GM10248 (cell line): ENCODE measurements at places on chromosomes 11 and 22.

- no peak for DNase-seq
Observed at GRCh38 chr11:110679323-110679975, 32.8 kb downstream of the ARHGAP20 start.

DNA sequence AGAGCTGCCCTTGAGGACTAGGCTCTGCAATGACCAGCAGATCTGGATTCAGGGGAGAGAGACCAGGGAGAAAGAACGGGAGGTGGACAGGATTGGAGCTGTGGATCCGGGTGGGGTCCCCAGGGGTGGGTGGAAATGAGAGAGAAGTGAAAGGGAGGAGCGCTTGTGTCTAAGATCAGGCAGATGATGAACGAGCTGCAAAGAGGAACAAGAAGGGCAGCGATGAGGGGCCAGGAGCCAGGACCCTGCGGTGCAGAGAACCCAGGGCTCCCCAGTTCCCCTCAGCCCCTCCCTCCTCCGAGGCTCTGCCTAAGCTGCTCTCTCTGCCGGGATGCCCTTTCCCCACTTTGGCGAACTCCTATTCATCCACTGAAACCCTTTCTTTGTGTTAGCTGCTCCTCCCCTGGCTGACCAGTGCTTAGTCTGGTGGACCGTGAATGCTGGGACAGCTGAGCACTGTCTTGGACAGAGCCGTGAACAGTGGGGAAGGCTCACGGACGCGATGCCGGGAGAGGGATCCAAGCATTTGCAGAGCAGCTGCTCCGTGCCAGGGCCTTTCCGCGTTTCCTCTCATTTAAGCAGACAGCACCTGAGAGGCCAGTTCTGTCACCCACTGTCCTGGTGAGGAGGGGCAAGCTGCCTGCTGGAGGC is 35.9 kb downstream of the SHISAL1 start:
- DNase-seq, result no peak

DNA sequence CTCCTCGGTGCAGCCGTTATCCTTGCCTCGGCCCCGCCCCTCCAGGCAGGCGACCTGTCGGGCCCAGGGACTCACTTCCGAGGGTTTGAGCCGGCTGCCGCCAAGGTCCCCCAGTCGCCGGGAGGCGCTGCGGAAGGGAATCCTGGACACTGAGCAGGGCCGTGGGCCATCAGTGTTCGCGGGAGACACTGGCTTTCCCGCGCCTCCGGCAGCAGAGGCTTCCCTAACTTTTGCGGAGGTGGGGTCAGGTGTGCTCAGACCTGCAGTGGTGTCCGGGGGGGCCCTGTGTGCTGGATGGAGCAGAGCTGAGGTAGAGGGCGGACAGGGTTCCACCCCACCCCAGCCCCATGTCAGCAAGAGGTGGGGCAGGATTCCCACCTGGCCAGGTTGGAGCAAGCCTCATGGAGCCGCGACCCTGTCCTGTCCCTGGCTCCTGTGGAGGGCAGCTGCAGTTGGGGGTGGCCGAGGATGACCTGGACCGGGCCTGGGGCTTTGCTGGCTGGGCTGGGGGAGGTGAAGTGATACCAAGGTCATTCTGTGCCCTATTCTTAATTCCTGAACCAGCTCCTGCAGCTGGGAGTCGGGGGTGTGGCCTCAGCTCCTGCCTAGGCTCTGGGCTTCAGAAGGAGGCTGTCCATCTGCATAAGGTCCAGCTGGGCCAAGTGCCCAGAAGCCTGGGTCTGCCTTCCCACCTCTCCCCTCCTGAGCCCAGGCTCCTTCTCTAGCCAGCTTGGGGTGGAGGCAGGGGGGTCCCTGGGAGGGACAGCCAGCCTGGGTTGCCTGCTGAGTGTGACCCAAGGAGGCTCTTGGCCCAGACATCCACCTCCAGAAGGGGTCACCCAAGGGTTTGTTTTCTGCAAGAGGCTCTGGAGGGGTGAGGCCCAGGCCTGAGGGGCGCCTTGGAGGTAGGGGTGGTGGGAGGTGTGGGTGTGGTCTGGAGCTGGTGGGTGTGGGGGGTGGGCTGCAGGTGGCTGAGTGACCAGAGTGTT is 8.4 kb downstream of the TSPAN4 start:
- no peak for DNase-seq

DNA sequence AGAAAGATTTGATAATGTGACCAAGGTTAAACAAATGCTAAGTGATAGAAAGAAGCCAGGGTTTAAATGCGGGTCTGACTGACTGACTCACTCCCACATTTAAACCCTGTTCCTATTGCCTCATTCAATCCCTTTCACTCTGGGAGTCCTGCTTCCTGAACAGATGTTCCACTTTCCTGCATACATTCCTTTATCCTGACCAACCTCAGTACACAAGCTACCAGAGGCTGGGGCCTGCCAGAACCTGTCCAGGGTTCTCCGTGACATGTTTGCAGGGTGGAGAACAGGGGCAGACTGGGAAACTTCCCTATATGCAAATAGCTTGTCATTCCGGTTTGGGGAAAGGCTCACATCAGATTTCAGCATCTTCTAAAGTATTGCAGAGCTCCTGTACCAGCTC is 3.0 kb upstream of the ANKK1 start:
- DNase-seq, result no peak

- no peak for DNase-seq
Observed at GRCh38 chr11:60912851-60913528, 968 bp upstream of the TMEM109 start.

GRCh38 chr11:129967996-129968395 is 34.6 kb downstream of the PRDM10 start:
- DNase-seq, result no peak

DNA sequence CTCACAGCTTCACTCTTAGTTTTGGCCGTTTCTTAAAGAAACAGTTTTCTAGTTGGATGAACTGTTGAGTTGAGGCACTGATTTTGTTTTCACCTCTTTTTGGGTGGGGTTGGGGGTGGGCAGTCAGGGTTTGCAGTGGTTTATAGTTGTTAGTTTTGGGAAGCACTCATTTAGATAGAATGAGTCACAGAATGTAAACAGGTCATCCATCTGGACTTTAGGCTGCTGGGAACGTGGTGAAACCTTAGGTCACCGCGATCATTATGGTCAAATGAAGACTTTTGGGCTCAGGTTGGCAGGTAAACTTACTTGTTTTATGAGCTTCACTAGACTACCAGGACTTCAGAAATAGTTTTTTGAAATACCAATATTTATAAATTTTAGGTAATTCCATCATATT is 48.4 kb downstream of the CSTPP1 start:
- no peak for DNase-seq
